ENCODE measurements at places on chromosomes 1 and 21.

- DNase-seq: no peak
Measured at GRCh38 chr1:62390071-62390470, 46.8 kb upstream of the USP1 start.

- no peak for DNase-seq
Measured at GRCh38 chr1:51818487-51818886, 60.0 kb downstream of the NRDC start.

- no peak for DNase-seq
Measured at GRCh38 chr1:160789702-160790611, 6.0 kb upstream of the LY9 start.

- no peak for DNase-seq
Measured at GRCh38 chr1:236176337-236177336, 34.3 kb downstream of the GPR137B start.

- DNase-seq: no peak
Measured at GRCh38 chr1:234243521-234244260, 129.6 kb upstream of the COA6 start.

GRCh38 chr1:232599178-232600041 lies 30.5 kb downstream of the SIPA1L2 start:
- no peak for DNase-seq

DNA sequence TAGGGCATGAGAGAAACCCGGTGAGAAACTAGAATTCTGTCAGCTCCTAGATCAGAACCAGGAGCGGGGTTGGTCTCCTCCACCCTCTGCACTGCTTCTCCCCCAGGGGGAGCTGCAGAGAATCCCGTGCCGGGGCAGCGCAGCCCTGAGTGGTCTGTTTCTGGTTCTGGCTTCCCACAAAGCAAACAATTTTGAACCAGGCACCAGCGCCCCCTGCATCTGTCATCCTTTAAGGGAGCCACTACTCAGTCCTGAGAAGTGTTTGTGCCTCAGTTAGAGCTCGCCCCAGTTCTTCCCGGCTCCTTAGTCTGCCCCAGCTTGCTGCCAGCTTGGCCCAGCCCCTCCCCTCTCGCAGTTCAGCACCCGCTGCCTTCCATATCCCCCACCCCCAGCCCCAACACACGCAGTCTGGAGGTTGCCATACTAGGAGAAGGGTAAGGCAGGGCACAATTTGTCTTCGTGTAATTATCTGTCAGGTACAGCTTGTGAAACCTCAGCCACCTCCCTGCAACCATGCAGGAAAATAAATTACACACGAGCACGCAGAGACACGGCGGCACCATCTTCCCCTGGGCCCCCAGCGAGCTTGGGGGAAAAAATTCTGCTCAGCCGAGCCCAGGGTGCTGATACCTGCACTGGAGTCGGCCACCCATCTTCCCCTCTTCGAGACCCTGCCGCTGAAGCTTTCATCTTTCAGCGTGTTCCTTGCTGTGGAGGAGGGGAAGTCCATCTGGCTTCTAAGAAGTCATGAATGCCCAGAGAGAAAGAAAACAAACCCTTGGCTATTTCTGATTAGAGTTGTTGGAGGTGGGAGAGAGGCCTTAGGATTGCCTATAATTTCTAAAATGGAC lies 62.6 kb upstream of the CD1D start:
- peak; percentile 17 for DNase-seq

Data from activated CD4-positive, alpha-beta T cell treated with anti-CD3 and anti-CD28 coated beads, Interleukin-2, amount 50 U/mL, for 48 hours (primary cell).